ENCODE measurements at places on chromosomes 2 and 18.

GRCh38 chr2:190947711-190948251 lies 66.2 kb downstream of the STAT1 start:
- H3K27ac ChIP-seq = no peak overlapping the region
- no peaks in the 10 kb centered on the region for H3K4me1 ChIP-seq
- no peak for DNase-seq
- no peaks in the 10 kb centered on the region for H3K27me3 ChIP-seq
- no peaks in the 10 kb centered on the region for H3K36me3 ChIP-seq
- H3K4me3 ChIP-seq = no peak overlapping the region

GRCh38 chr2:126510960-126511359 lies 145.0 kb upstream of the GYPC start:
- H3K4me3 ChIP-seq = no peak overlapping the region
- no peaks in the 10 kb centered on the region for H3K36me3 ChIP-seq
- DNase-seq = no peak
- no peaks in the 10 kb centered on the region for H3K27me3 ChIP-seq
- H3K27ac ChIP-seq = no peak overlapping the region

GRCh38 chr2:197197895-197198311 lies 112.7 kb downstream of the ANKRD44 start:
- H3K27ac ChIP-seq = peak overlapping the region; percentile 11
- no peaks in the 10 kb centered on the region for H3K27me3 ChIP-seq
- H3K36me3 ChIP-seq = no peaks in the 10 kb centered on the region
- peaks cover 44% of the 10 kb centered on the region for H3K4me1 ChIP-seq

- no peaks in the 10 kb centered on the region for H3K27me3 ChIP-seq
- H3K4me1 ChIP-seq = no peaks in the 10 kb centered on the region
- no peak overlapping the region for H3K4me3 ChIP-seq
- H3K36me3 ChIP-seq = no peaks in the 10 kb centered on the region
- DNase-seq = no peak
These were observed 455.6 kb upstream of the ACVR2A start for GRCh38 chr2:147389218-147389617.

- H3K27me3 ChIP-seq = peaks cover 15% of the 10 kb centered on the region
- H3K4me3 ChIP-seq = no peak overlapping the region
- H3K36me3 ChIP-seq = no peaks in the 10 kb centered on the region
- peaks cover 13% of the 10 kb centered on the region for H3K4me1 ChIP-seq
These were observed 1.6 kb upstream of the RAMP1 start for GRCh38 chr2:237857791-237858190.

GRCh38 chr2:119760237-119760955 lies 674 bp downstream of the PTPN4 start:
- no peaks in the 10 kb centered on the region for H3K36me3 ChIP-seq
- DNase-seq = no peak
- peak overlapping the region; percentile 82 for H3K27ac ChIP-seq
- peaks cover 41% of the 10 kb centered on the region for H3K4me1 ChIP-seq
- H3K4me3 ChIP-seq = peak overlapping the region; percentile 82

GRCh38 chr2:172084645-172085459 lies 455 bp upstream of the DLX1 start:
- H3K36me3 ChIP-seq = no peaks in the 10 kb centered on the region
- H3K4me3 ChIP-seq = peak overlapping the region; percentile 42
- peaks cover 100% of the 10 kb centered on the region for H3K27me3 ChIP-seq
- peak overlapping the region; percentile 52 for H3K27ac ChIP-seq
- DNase-seq = no peak

DNA sequence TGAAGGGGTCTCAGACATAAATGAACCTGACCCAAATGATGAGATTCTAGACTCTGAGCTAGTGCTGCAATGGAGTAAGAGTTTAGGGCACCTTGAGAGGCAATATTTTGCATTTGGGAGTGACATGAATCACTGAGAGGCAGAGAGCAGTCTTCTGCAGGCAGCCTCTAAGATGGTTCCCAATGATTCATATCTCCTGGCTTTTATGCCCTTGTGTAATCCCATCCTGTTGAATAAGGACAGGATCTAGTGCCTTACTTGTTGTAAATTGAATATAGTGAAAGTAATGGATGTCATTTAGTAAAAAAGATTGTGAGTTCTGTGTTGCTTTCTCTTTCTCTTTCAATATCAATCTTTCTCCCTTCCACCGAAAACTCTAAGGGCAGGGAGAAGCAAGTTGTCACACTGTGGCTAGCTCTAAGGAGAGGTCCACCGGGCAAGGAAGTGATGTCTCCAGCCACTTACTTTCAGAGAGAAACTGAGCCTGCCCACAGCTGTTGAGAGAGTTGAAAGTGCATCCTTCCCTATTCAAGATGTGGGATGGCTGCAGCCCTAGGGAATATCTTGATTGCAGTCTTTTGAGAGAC lies 144.7 kb downstream of the TRIB2 start:
- no peaks in the 10 kb centered on the region for H3K27me3 ChIP-seq
- DNase-seq = no peak
- no peak overlapping the region for H3K4me3 ChIP-seq

DNA sequence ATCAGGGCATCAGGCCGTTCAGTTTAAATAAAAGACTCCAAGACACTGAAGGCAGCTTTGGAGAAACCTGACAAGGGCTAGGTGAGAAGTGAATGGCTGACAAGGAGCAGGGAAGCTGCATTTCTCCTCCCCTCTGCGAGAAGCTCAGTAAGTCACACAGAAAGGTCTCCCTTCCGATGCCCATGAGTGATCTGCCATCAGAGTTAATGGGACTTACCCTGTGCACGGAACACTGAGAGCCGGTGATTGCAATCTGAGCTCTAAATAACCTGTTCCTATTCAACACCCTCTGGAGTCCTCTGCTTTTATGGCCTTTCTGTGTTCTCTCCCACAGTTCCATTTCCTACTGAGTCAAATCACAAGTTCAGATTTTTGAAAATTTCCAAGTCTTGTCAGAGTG lies 322.2 kb upstream of the MYT1L start:
- H3K36me3 ChIP-seq = no peaks in the 10 kb centered on the region
- no peak for DNase-seq
- no peak overlapping the region for H3K27ac ChIP-seq
- H3K4me3 ChIP-seq = no peak overlapping the region
- H3K27me3 ChIP-seq = no peaks in the 10 kb centered on the region
- H3K4me1 ChIP-seq = no peaks in the 10 kb centered on the region

DNA sequence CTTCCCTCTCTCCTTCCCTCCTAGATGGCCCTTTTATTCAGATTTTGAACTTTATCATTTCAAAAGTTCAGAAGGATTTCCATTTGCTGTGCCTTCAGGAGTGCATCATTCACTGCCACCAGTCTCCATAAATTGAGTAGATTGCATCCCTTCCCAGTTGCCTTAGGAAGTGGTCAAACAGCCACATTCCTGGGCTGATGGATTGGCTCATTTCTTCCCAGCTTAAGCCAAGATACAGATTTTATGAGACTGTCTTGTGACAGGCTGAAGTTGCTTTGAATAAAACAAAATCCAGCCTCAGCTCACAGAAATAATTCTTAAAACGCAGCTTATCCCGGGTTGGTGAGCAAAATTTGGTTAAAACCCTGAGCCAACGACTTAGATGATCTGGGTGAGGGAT lies 9.8 kb downstream of the NRP2 start:
- H3K4me1 ChIP-seq = peaks cover 70% of the 10 kb centered on the region
- no peak overlapping the region for H3K4me3 ChIP-seq
- no peaks in the 10 kb centered on the region for H3K36me3 ChIP-seq
- H3K27ac ChIP-seq = no peak overlapping the region
- H3K27me3 ChIP-seq = no peaks in the 10 kb centered on the region

- H3K4me1 ChIP-seq = no peaks in the 10 kb centered on the region
- no peak overlapping the region for H3K4me3 ChIP-seq
- no peak overlapping the region for H3K27ac ChIP-seq
- H3K36me3 ChIP-seq = peaks cover 20% of the 10 kb centered on the region
- no peaks in the 10 kb centered on the region for H3K27me3 ChIP-seq
These were observed 67.8 kb downstream of the CWC22 start for GRCh38 chr2:179939259-179939658.

- no peak overlapping the region for H3K4me3 ChIP-seq
- peak; percentile 87 for DNase-seq
- H3K27me3 ChIP-seq = peaks cover 24% of the 10 kb centered on the region
- H3K36me3 ChIP-seq = no peaks in the 10 kb centered on the region
These were observed 4.6 kb upstream of the MLPH start for GRCh38 chr2:237482485-237482884.

- no peak for DNase-seq
- H3K27me3 ChIP-seq = no peaks in the 10 kb centered on the region
- H3K4me1 ChIP-seq = no peaks in the 10 kb centered on the region
- H3K4me3 ChIP-seq = no peak overlapping the region
- no peak overlapping the region for H3K27ac ChIP-seq
- no peaks in the 10 kb centered on the region for H3K36me3 ChIP-seq
These were observed 235.3 kb upstream of the TANK start for GRCh38 chr2:160924936-160925353.

GRCh38 chr2:190927301-190927700 lies 46.7 kb downstream of the GLS start:
- H3K4me1 ChIP-seq = no peaks in the 10 kb centered on the region
- H3K27me3 ChIP-seq = no peaks in the 10 kb centered on the region
- no peak overlapping the region for H3K4me3 ChIP-seq
- no peak overlapping the region for H3K27ac ChIP-seq
- DNase-seq = no peak

- no peaks in the 10 kb centered on the region for H3K27me3 ChIP-seq
- no peak overlapping the region for H3K4me3 ChIP-seq
- H3K36me3 ChIP-seq = no peaks in the 10 kb centered on the region
- H3K4me1 ChIP-seq = no peaks in the 10 kb centered on the region
- no peak for DNase-seq
- peak overlapping the region; percentile 66 for H3K27ac ChIP-seq
These were observed 96.7 kb upstream of the SLC39A10 start for GRCh38 chr2:195560209-195560895.

DNA sequence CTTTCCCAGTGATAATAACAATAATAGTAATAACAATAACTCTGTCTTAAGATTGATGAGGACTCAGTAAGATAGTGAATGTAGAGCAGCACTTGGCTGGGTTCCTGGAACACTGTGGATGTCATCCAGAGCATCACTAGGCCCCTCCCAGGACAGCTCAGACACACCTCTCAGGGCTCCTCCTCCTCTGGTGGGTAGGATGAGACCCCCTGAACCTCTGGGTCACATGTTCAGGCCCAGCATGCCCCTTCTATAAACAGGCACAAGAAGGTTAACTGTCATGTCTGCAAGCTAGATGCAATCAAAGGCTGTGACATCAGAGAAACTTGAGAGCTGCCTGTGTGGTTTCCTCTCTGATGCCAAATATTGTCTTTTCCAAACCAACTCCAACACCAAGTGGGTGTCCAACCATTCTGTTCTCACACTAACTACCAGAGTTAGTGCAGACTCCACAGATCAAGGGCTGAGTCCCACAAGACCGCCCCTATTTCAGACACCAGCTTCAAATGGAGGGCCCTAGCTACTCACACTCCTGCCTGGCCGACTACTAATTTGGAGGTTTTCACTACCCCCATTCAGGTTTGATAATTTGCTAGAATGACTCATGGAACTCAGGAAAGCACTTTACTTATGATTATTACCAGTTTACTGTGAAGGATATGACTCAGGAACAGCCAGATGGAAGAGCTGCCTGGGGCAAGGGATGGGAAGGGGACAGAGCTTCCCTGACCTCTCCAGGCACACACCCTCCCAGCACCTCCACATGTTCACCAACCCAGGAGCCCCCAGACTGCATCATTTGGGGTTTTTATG lies 46.4 kb upstream of the BZW1 start:
- DNase-seq = no peak
- H3K27ac ChIP-seq = peak overlapping the region; percentile 57
- no peaks in the 10 kb centered on the region for H3K4me1 ChIP-seq
- H3K27me3 ChIP-seq = no peaks in the 10 kb centered on the region

DNA sequence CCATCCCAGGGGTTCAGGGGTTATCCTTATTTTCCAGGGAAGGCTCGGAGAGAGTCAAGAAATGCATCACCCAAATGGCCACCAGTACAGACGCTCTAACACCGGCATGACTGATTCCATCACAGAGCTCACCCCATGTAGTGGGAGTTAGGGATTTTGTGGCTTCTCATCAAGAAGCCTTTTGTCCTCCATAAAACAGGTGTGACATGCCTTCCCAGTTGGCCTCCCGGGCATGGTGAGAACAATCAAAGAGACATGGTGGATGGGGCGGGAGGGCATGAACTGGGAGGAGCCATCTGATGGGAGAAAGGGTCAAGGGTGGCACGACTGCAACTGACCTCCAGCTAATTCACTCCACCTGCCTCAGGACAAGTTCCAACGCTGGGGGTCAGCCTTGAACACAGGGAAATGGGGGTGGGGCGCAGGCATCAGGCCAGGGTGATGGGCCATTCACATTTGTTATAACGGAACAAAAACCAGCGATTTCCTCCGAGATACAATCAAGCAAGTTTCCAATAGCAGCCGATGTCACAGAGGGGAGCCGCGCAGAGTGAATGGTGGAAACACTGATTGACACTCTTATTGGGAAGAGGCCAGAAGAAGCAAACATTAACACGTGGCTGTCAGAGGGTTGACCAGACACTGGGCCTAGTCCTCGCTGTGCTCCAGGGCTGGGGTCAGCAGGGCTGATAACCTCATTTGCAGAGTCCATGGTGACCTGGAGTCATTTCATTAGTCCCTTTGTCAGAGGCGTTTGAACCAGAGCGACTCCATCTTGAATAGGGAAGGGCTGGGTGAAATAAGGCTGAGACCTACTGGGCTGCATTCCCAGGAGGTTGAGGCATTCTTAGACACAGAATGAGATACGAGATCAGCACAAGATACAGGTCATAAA lies 80.5 kb upstream of the HPCAL1 start:
- no peaks in the 10 kb centered on the region for H3K4me1 ChIP-seq
- no peak for DNase-seq

GRCh38 chr2:144541396-144541795 lies 21.5 kb upstream of the ZEB2 start:
- no peak overlapping the region for H3K4me3 ChIP-seq
- no peaks in the 10 kb centered on the region for H3K4me1 ChIP-seq
- DNase-seq = no peak
- no peak overlapping the region for H3K27ac ChIP-seq
- H3K36me3 ChIP-seq = no peaks in the 10 kb centered on the region

GRCh38 chr2:105324732-105325131 lies 4.8 kb downstream of the TGFBRAP1 start:
- no peak for DNase-seq
- H3K36me3 ChIP-seq = no peaks in the 10 kb centered on the region
- H3K4me1 ChIP-seq = peaks cover 9% of the 10 kb centered on the region
- H3K27ac ChIP-seq = no peak overlapping the region
- no peak overlapping the region for H3K4me3 ChIP-seq

DNA sequence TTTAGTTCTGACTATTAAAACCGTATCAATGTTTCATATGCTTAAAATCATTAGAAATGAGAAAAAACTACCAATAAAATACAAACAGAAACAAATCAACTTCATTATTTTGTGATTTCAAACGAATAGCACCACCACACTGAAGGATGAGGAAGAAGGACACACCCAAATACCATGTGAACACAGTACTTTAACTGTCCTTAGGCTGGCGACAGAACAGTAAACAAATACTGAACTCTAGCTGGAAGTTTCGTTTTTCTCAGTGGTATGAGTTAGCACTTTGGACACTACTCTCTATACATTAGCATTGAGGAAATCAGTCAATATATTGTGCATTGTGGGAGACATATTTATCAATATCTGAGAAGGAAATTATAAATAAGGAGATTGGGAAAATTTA lies 202.4 kb upstream of the AGAP1 start:
- no peaks in the 10 kb centered on the region for H3K36me3 ChIP-seq
- H3K27me3 ChIP-seq = no peaks in the 10 kb centered on the region
- H3K4me1 ChIP-seq = no peaks in the 10 kb centered on the region
- no peak overlapping the region for H3K4me3 ChIP-seq
